Stimulated activated CD8-positive, alpha-beta memory T cell treated with anti-CD3 and anti-CD28 coated beads, Interleukin-15, amount 100 ng/mL, for 24 hours (primary cell): ENCODE measurements at places on chromosomes 16 and 17.

DNA sequence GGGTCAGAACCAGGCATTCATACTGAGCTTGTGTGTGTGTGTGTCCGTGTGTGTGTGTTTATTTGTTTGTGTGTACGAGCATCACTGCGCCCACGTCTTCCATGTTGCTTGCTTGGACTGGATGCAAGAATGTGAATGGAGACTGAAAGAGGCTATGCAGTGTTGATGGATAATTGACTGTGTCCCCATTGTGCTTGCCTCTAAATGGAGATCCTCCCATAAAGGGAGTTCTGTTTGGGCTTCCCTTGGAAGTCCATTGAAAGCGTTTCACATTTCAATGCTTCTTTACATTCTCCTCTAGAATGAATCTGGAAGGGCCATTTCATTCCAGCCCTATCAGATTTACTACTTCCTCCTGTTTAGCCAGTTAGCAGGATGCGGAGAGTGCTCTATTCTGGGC lies 124.0 kb downstream of the GP2 start:
- DNase-seq: no peak

DNA sequence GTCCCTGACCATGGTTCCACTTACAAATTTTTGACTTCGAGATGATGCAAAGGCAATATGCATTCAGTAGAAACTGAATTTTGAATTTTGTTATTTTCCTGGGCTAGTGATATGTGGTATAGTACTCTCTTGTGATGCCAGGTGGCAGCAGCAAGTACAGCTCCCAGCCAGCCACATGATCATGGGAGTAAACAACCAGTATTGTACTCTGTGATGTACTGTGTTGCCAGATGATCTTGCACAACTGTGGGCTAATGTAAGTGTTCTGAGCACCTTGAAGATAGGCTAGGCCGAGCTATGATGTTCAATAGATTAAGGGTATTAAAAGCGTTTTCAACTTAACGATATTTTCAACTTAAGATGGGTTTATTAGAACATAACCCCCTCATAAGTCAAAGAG lies 250.8 kb downstream of the STX8 start:
- no peak for DNase-seq

DNA sequence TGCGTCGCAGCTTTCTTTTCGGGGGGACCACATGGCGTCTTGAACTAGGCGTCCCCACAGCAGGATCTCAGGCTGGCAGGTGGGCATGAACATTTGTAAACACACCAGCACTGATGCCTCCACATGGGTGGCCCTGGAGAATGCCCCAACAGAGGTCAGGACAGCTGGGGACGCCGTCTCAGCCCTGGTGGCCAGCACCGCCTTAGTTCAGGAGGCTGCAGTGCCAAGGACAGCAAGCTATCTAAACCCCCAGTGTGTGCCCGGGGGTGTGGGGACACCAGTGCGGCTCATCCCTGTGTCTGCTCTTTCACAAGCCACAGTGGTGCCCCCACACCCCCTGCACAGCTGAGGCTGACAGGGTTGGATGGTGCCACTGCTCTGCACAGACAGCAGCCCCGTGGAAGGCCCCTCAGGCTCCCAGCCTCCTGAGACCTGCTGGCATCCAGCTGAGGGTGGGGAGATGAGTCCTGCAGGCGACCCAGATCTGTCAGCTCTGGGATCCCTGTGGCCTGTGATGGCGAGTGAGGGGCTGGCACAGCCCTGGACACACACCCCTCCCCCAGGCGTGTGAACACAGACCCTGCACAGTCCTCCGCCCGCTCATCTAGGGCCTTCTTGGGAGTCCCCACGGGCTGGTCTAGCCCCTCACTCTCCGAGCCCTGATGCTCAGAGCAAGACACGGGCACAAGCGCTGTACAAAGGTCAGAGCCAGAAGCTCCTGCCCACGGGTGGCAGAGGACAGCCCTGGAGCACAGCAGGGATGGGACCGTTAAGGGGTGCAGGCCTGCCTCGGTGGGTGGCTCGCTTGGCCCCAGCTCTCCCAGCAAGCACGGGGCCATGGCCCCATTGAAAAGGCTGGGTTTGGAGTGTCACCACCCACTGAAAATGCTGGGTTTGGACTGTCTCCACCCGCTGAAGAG lies 10.7 kb downstream of the FSCN2 start:
- DNase-seq: no peak

- no peak for DNase-seq
Observed at GRCh38 chr17:70089513-70090148, 14.6 kb downstream of the KCNJ16 start.
